ENCODE measurements at places on chromosomes 13 and 19.
A peak's percentile ranks its signal among the peaks of the same experiment; 100 is the strongest.

GRCh38 chr19:6868351-6868750 is 19.0 kb upstream of the ADGRE1 start:
- no peak for DNase-seq

- peak; percentile 92 for DNase-seq
Measured at GRCh38 chr19:58519355-58520256, at the start of gene ZBTB45. ZBTB45 (minus strand) TSS chr19:58519810; CDS start chr19:58517673, 2,137 bp downstream.

- no peak for DNase-seq
Measured at GRCh38 chr13:75055296-75055695, 426.7 kb downstream of the TBC1D4 start.

GRCh38 chr19:23314505-23315251 is 64.5 kb upstream of the ZNF724 start:
- no peak for DNase-seq

DNA sequence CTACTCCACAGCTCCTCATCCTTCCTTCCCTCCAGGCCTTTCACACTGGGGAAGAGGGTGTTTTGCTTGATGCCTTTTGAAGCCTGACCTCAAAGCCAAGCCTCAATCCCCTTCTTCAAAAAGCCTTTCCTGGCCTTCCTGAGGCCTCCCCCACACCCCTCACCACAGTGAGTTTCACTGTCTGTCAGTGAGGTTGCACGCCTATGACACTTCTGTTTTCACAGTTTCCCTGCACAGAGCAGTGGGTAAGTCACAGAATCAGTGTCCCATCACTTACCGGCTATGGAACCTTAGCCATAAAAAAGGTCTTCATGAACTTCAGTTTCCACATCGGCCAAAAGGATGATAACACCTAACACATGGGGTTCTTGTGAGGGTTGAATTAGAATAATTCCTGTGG is 371.4 kb downstream of the UQCRFS1 start:
- no peak for DNase-seq

DNA sequence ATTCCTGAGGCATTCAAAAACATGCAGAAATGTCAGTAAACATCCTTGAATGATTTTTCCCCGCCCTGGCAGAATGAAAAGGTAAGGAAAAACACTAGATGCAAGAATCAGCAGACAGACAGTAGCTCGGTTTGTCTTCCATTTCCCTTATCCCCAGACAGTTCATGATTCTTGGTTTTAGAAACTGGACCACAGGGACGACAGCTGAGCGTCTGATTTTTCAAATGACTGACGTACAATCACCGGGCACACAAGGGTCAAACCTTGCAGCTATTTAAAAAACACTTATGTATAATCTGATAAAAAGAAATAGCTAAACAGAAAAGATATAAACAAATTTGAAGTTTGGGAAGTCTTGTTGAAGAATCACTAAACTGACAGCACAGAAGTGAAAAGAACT is 47.1 kb downstream of the DCLK1 start:
- DNase-seq: no peak

GRCh38 chr13:55087085-55087484 is 2053.6 kb upstream of the PRR20A start:
- no peak for DNase-seq

- no peak for DNase-seq
Measured at GRCh38 chr19:49687566-49688316, 1.7 kb upstream of the ADM5 start.

DNA sequence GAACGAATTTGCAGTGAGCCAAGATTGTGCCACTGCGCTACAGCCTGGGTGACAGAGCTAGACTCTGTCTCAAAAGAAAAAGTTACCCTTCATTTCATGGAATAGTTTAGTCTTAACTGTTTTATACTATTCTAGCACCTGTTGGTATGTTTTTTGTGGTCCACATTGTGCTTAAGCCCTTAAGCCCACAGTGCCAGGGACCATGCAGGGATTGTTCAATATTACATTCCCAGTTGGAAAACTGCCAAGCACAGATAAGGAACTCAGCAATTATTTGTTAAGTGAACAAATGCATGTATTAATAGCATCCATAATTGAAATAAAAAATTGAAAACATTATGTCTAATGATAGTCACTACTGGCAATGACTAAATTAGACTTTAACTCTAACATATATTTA is 193.5 kb downstream of the PCDH17 start:
- no peak for DNase-seq

GRCh38 chr19:3585301-3586126 is at the start of gene GIPC3:
GIPC3 (plus strand) TSS chr19:3585478; CDS start chr19:3585598, 120 bp downstream.
- no peak for DNase-seq

GRCh38 chr13:64675255-64675892 is 2554.8 kb downstream of the PCDH9 start:
- DNase-seq: no peak

DNA sequence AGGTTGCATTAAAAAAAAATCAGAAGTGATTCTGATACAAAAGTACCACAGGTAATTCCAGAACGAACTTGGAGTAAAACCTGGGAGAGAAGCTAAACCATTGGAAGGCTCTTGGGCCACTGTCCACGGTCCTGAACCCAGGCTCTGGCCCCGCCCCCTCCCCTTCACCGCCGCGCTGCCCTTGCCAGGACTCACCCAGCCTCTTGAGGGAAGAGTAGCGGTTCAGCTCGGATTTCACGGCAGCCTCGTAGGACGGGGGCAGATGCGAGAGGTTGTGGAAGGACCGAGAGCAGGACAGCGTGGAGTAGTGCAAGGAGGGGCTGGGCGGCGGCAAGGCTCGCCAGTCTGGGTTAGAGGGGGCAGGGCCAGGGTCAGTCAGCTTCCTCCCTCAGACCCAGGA is 5.7 kb downstream of the SHISA7 start:
- no peak for DNase-seq

DNA sequence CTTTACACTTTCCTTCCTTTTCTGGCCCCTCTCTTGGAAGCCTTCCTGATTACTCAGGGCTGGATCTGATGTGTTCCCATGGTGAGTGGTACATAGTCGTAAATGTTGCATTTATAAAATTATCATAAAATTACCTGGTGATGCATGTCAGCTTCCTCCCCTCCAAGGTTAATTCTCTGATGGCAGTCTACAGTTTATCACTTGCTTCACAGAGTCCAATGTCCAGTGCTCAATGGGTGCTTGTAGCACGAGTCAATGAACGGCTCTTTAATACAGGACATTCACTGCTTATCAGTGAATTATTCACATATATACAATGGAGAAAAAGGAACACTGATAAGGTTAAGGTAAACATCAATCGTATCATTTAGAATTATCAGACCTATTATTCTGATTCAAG is 27.0 kb upstream of the OXGR1 start:
- DNase-seq: no peak

GRCh38 chr19:19230999-19231398 is 19.2 kb downstream of the NCAN start:
- DNase-seq: no peak

DNA sequence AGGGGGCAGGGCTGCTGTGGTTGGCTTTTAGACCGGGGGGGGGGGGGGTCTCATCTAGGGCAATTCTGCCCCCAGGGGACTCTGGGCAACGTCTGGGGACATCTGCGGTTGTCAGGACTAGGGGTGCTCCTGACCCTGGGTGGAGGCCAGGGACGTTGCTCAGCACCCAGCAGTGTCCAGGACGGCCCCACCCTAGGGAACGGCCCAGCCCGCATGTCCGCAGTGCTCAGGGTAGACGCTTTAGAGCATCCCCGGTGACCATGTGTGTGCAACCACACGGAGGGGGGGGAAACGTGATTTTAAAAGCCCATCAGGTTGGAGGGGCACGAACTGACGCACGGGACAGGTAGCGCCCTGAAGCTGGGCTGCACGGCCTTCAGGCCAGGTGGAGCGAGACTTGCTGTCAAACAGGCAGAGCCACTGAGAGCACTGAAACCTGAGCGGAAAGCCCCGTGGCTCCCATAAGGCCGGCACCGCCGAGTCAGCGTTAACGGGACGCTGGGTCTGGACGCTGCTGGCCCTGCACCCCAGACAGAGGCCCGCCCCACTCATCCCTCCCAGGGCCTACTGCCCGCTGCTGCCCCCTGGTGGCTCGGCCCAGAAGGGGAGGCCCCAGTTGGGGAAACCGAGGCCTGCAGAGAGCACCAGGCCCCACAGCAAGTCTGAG is 8.3 kb downstream of the CACTIN start:
- DNase-seq: peak; percentile 12

DNA sequence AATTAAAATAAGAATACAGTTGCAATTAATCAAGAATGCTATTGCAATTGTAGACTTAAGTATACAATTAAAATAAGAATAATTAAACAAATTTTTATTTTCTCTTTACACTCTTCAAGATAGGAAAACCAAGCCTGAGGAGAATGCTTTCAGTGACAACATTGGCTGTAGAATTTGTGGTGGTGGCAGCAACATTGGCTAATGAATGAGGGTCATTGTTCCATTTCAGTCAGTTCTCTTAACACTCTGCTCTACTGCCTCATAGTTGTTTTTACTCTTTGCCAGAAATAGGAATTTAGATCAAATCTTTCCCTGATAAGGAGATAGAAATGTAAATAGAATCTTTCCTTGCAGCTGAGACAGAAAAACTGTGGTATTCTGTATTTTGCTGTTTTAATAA is 391.6 kb downstream of the PCDH20 start:
- no peak for DNase-seq

DNA sequence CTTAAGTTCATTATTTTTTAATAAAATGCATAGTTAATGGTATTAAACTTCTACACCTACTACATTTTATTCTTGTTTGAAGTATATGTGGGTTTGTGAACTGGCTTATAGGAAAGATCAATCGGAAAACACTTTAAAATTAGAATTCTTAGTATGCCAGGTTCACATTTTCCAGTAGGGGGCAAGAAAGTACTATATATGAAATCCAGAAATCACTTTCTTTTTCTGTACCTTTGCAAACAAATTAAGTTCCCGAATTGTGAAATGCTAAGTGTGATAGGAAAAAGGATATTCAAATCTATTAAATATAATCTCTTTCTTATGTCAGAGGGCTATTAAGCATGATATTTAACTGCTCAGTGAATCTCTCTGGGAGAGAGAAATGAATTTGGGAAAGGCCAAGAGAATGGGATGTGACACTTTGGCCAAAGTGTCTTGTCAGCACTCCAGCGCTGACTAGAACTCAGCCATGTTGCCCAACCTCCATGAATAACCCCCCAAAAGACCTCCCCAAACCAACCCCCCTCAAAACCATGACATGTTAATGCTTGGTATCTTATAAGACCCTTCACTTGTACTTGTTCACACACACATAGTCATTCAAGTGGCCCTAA is 122.6 kb upstream of the SLC10A2 start:
- DNase-seq: no peak

DNA sequence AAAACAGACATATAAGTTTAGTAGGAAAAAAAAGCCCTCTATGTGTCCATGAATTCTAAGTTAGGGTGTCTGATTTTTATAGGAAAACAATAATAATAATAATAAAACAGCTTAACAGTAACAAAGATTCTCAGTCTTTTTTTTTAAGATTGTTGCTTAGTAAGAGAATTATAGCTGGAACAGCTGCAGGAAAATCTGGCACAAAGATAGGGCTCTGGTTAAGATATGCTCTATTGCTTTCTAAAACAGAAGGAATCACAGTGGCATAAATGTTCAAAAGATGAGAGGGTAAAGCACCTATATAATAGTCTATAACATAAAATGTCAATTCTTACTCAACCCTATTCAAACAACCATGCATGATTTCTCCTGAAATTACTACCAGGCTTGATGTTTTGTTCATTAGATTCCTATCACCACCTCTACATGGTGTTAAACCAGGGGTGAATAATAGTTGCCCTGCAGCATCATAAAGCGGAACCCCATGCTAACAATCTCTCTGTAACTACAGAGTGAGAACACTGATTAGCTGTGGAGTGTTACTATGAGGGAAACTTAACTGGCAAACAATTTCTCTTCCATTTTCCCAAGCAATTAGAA is 541.4 kb upstream of the MIR17HG start:
- DNase-seq: no peak

- DNase-seq: no peak
Measured at GRCh38 chr13:26246154-26246553, 7.8 kb upstream of the CDK8 start.

DNA sequence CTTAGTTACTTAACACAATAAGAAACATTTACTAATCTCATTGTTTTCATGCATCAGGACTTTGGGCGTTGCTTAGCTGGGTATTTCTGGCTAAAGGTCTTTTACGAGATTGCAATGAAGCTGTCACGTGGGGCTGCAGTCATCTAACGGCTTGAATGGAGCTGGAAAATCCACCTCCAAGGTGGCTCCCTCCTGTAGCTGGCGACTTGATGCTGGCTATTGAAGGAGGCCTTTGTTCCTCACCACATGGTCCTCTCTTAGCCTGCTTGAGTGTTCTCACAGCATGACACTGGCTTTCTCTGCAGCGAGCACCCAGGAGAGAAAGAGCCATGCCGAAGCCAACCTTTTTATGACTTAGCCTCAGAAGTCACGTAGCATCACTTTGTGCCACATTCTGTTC is 92.0 kb downstream of the NHLRC3 start:
- no peak for DNase-seq

DNA sequence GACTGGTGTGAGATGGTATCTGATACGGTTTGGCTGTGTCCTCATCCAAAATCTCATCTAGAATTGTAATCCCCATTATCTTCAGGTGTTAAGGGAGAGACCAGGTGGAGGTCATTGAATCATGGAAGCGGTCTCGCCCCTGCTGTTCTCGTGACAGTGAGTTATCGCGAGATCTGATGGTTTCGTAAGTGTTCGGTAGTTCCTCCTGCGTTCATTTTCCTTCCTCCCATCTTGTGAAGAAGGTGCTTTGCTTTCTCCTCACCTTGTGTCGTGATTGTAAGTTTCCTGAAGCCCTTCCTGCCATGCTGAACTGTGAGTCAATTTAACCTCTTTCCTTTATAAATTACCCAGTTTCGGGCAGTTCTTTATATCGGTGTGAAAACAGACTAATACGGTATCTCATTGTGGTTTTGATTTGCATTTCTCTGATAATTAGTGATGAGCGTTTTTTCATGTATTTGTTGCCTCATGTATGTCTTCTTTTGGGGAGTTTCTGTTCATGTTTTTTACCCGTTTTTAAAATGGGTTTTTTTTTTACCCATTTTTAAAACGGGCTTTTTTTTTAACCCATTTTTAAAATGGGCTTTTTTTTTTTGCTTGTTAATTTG is 102.8 kb upstream of the SLC10A2 start:
- no peak for DNase-seq

GRCh38 chr19:10237702-10238101 is 6.6 kb upstream of the S1PR2 start:
- no peak for DNase-seq

- DNase-seq: no peak
Measured at GRCh38 chr13:78659732-78660494, 958 bp upstream of the OBI1 start.

GRCh38 chr19:4229179-4229931 is at the start of gene EBI3:
EBI3 (plus strand) TSS chr19:4229523; CDS start chr19:4229551, 28 bp downstream.
- DNase-seq: peak; percentile 88

- DNase-seq: no peak
Measured at GRCh38 chr13:39315796-39316195, 277.5 kb downstream of the NHLRC3 start.

- no peak for DNase-seq
Measured at GRCh38 chr13:36163286-36163685, 32.1 kb upstream of the DCLK1 start.

- no peak for DNase-seq
Measured at GRCh38 chr19:58274771-58275201, 4.0 kb upstream of the ZNF8 start.

GRCh38 chr13:40445557-40445990 is 220.9 kb downstream of the FOXO1 start:
- DNase-seq: peak; percentile 99

Measured in GM12878 (cell line).